ENCODE measurements at places on chromosomes 3 and 15.

DNA sequence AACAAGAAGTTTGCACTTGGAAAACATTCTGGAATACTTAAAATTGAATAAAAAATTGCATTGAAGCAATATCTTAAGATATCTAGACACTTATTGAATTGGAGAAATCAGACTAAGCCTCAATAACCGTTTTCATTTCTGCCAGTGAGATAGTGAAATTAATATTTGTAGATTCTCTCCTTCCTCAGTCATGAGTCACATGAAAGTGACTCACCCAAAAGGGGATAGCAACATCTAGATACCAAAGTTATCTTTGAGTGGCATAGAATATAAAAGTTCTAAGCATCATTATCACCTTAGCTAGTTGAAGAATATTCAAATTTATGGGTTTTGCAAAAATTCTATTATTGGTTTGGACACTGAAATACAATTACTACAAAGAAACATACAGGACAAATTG, 614.8 kb upstream of the ZNF717 start:
- DNase-seq: no peak

GRCh38 chr3:194058189-194058571, 77.8 kb upstream of the HES1 start:
- peak; percentile 71 for DNase-seq

- DNase-seq: no peak
These were observed 161.1 kb upstream of the STT3B start for GRCh38 chr3:31371484-31372177.

- no peak for DNase-seq
These were observed 30.1 kb downstream of the SST start for GRCh38 chr3:187639927-187640568.

DNA sequence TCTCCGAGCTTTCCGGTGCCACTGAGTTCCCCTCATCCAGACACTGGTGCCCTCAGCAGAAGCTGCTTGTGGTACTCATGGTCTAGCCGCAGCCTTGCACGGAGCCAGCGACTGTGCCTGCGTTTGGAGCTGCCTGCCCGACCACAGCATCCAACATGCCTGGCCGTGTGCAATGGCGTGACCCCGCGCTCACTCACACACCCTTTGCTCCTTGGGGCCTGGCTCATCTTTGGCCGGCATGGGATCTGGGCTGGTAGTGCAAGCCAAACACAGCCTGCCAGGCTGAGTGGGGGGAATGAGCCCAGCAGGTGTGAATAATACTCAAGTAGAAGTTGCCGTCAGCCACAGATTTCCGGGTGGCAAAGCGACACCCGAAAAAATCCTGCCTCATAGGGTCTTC, 1178.7 kb upstream of the GBE1 start:
- DNase-seq: no peak

DNA sequence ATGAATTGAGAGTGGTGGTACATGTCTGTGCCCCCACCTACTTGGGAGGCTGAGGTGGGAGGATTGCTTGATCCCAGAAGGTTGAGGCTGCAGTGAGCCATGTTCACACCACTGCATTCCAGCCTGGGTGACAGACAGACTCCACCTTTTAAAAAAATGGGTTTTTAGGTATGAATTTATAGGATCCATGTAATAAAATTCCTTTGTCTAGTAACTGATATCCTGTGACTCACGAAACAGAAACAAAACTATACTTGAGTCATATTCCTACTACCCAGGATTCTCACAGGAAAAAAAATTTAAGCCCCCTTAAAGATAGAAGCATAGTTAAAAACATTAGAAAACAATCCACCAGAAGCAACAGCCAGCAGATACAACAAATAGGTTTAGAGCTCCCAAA, 10.0 kb upstream of the CRTC3 start:
- DNase-seq: no peak

DNA sequence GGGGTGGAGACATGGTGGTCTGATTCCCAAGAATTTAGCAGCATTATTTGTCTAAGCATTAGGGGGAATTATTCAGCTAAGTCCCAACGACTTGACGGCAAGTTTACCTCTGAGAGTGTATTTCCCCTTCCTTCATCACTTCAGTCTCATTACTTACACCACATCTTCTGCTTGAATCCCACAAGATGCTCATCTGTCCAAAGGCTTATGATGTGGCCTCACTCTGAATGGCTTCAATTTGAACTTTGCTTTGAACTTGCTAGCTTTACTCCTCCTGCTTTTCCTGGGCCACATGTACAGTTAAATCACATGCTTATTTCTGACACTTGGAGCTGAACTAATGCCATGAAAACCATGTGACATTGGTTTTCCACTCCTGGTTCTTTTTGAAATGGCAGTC, 231.3 kb upstream of the SATB1 start:
- DNase-seq: no peak

- DNase-seq: no peak
These were observed 16.1 kb downstream of the FILIP1L start for GRCh38 chr3:100097919-100098783.

GRCh38 chr3:98985431-98985830, 83.9 kb upstream of the DCBLD2 start:
- DNase-seq: no peak

DNA sequence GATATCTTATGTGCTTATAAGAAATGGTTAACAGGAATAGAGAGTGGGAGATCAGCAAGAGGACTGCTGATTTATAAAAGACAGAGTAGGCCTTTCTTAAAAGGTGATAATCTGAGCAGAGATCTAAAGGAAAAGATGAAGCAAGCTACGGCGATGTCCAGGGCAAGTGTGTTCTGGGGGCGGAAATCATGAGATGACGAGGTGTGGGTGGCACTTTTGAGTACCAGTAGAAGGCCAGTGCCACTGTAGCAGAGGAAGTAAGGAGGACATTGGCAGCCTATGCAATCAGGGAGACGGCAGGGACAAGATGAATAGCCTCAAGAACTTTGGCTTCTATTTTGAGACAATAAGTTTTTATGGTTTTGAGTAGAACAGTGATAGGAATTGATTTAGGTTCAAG, 492.4 kb downstream of the FHIT start:
- DNase-seq: no peak

DNA sequence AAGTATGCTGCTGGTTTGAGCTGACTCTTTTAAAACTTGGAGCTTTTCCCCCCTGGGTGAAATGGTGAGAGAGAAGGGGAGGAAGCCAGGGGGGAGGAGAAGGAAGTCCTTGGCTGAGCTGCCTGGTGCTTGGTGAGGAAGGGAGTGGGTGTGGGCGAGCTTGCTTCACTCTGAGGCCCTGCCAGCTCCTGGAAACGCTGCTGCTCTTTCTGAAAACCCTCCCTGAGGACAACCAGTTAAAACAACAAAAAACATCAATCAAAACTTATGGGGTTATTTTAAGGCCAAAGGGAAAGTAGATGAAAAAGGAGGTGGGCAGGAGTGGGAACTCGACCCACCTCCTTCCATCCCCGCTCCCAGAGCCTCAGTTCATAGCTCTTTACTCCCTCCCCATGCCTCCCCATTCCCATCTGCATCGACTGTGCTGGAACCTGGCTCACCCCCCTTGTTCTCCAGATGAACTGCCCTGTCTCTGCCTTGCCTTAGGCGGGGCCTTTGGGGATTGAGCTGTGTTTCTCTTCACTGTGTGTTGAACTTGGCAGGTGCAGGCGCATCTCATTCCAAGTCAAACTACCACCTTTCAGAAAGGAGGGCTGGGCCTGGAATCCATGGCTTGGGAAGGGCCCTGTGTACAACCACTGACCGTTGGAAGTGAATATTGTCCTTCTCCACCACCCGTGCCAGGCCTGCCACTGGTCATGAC, 166.1 kb downstream of the ZNF621 start:
- no peak for DNase-seq

- DNase-seq: no peak
These were observed 5.6 kb upstream of the ROPN1 start for GRCh38 chr3:123997543-123997942.

DNA sequence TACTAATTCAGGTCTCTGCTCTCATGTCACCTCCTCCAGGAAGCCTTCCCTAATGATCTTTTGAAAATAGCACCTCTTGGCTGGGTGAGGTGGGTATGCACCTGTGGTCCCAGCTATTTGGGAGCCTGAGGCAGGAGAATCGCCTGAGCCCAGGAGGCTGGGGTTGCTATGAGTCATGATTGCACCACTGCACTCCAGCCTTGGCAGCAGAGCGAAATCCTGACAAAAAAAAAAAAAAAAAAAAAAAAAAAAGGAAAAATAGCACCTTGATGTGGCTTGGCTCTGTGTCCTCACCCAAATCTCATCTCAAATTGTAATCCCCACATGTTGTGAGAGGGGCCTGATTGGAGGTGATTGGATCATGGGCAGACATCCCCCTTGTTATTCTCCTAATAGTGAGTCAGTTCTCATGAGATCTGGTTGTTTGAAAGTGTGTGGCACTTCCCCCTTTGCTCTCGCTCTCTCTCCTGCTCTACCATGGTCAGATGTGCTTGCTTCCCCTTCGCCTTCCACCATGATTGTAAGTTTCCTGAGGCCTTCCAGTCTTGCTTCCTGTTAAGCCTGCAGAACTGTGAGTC, 11.2 kb upstream of the RNU6-1 start:
- DNase-seq: no peak

- DNase-seq: no peak
These were observed 508.5 kb upstream of the ATP11B start for GRCh38 chr3:182284793-182285192.

DNA sequence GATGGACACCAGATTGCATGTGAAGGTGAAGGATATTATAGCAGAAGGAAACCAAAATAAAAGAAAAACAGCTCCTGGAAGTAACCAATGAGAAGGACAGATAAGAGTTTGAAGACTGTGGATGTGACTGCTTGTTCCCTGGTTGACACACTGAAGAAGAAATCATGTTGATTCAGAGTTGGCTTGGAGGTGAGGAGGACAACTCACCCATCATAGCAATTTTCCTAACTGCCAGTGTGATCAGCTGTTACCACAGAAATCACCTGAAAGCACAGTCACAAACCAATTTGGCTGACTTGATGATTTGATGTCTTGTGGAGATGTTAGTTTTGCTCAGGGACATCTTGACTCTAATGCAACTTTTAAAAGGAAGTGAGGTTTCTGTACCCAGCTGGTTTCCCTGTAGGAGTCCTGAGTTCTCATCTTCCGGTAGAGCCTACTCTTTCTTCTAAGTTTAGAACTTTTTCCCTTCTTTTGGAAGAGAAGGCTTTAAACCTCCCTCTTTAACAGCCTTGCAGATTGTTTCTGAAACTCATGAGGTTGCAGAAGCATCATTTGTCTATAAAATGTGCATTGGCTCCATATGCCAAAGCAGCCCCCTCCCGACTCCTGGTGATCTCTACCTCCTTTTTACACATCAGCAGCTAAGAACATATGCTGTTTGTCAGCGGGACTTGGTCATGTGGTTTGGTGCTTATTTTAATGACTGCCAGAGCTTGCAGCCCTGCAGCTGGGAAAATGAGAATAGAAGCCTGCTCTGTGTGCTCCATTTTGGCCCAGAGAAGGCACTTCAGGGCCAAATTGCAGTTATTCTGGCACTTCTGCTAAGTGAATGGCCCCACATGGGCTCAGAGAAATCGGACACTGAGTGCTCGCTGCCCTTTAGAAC, 10.3 kb downstream of the ATG7 start:
- DNase-seq: peak; percentile 33

DNA sequence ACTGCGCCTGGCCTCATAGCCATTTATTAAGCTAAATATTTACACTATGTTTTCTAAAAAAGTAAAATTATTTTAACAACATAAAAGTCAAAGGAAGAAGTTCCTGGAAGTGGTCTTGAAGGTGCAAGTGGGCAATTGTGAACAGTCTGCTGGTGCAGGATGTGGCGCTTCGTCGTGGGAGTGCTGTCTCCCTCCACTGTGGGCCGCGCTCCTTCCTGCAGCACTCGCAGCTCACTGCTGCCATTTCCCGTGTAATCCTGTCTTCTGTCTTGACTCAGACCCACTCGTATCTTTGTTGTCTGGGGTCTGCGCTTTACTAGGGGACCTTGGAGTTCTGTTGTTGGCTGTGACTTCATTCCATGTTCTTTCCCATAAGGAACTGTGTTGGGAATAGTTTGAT, 56.3 kb downstream of the APBA2 start:
- no peak for DNase-seq

- peak; percentile 69 for DNase-seq
These were observed at the start of gene PRKCD for GRCh38 chr3:53160660-53161449. Gene PRKCD (plus strand): TSS chr3:53161209. CDS start chr3:53178423, 17,214 bp downstream.

DNA sequence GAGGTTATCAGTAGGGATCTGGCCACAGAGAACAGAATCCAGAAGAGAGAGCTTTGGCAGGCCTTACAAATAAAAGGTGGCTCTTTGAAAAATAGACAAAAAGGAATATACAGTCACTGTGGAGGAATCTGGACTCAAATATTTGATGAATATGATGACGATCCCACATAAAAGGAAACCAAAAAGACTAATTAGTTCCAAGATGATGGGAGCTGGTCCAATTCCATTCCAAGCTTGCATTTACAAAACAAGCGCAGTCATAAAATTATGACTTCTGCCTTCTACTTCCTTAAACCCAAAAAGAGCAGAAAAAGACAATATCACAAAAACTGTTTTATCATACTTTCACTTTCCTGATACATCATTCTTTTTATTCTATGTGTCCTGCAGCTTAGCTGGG, 285.8 kb downstream of the DIPK2A start:
- no peak for DNase-seq

DNA sequence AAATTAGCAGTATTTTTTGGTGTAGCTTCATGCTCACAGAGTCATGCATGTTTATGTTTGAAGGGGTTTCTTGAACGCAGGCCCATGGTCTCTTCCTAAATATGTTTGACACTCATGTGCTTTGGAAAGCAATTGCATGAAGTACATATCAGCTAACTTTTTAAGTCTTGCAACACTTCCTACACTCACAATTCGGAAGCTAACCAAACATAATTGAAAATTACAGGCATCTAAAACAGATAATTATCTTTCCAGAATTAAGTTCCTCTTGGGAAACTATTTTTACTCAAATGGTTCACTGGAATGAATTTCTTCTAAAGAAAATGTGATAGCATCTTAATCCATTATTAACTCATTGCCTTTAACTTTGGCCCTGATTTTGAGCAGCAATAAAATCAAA, 438.9 kb downstream of the RAP2B start:
- DNase-seq: no peak

- DNase-seq: peak; percentile 19
These were observed 24.4 kb downstream of the ONECUT1 start for GRCh38 chr15:52765785-52766184.

- DNase-seq: peak; percentile 74
These were observed 777 bp downstream of the LOXL1 start for GRCh38 chr15:73927003-73927475.

- no peak for DNase-seq
These were observed 153.9 kb downstream of the VPS8 start for GRCh38 chr3:184965639-184966430.

- DNase-seq: no peak
These were observed 901 bp upstream of the MANF start for GRCh38 chr3:51384055-51384725.

DNA sequence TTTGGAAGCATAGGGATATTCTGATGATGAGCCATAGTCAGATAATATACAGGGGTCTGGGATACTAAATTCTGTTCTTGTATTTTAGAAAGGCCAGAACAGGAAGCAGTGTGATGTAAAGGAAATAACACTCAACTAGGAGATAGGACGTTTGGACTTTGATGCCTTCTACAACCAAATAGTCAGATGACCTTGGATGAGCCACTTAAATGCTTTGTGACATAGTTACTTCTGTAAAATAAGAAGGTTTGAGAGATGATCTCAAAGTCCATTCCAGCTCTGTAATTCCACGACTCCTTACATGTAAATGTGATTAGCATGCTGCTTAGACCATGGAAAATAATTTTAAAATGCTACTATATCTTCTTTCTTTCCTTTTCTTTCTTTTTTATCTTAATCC, 29.5 kb upstream of the CCDC54 start:
- DNase-seq: no peak

All from retina (tissue), 1 donor.